ENCODE measurements at places on chromosomes 11 and 22.

GRCh38 chr22:49979587-49980264, 19.2 kb downstream of the PIM3 start:
- peak; percentile 46 for DNase-seq

DNA sequence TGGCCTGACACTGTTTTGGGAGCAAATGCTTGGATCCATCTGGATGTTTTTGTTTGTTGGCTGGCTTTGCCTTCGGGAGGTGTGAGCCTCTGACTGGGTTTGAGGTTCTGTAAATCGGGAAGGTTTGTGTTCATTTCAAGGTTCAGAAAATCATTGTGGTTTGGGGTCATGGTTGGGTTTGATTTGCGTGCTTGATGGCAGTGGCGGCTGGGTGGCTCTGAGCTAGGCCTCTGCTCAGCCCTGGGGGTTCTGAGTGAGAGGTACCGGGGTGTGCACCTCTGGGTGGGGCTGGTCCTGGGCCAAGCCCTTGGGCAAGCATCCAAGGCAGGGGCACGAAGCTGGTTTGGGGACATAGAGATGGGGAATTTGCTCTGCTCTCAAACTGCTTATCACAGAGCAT, 37.0 kb upstream of the ALX4 start:
- DNase-seq, result no peak

DNA sequence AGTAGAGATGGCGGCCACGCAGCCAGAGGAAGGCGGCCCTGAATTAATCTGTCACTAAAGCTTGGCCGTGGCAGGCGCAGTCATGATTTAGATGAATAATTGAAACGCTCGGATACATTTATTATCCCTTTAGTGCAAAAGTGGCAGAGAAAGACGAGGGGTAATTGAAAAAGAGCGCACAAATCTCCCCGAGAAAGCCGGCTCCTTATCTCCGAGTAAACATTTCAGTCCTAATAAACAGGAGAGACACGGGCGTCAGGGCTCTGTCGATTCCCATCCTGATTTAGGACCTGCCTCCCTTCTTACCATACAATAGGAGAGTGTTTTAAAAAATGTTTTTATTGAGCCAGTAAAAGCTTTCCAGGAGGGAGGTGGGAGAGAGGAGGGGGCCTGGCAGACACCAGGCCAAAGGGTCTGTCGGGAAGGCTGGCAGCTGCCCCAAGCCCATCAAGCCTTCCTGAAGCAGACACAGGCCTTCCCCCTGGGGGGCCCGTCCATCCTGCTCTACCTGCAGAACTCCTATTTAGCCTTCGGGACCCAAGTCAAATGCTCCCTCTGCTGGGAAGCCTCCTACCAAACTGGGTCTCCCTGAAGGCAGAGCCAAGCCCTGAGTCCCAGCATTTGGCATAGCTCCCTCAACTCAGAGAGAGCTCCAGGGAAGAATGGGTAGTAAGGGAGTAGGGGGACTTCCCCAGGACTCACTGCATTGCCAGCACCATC, 22.8 kb downstream of the OTUB1 start:
- DNase-seq, result no peak

- DNase-seq, result peak; percentile 43
Observed at GRCh38 chr11:70423523-70424505, 25.5 kb downstream of the CTTN start.

DNA sequence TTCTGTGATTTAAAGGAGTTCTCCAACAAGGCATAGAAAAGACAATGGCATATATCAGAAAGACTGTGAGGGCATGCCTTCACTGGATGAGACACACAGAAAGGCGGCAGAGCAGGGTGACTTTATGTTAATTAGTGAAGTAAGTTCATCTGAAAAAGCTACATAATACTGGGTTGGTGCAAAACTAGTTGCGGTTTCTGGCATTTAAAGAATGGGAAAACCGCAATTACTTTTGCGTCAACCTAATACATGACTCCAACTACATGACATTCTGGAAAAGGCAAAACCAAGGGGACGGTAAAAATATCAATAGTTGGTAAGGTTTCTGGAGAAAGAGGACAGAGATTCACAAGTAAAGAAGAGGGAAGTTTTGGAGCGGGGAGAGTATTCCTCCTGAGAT, 5.1 kb downstream of the RFPL1 start:
- DNase-seq, result no peak

GRCh38 chr11:16603245-16603644, 135.2 kb upstream of the C11orf58 start:
- DNase-seq, result no peak

Data from activated CD8-positive, alpha-beta T cell treated with anti-CD3 and anti-CD28 coated beads, Interleukin-2, amount 10 ng/mL, durations not matched to agents 7 days and 5 days (primary cell).